ENCODE measurements at places on chromosomes 2 and 18. TPM values are rescaled to one million over a fixed set of nuclear protein-coding genes. Genes with fewer than 3 reads are reported as not detected.

DNA sequence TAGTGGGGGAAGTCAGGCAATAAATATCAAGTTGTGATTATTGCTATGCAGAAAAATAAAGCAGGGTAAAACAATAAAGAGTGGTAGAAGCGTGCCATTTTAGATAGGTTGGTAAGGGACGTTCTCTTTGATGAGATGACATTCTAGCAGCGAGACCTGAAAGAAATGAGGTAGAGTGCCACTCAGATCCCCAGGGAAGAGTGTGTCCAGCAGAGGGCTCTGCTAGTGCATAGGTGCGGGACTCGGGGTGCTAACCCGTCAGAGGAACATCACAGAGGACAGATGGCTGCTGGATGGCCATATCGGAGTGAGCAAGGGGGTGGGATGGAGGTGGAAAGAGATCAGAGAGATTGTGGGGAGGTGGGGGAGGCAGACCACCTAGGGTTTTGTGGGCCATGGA, 16.3 kb upstream of the GTF2A1L start:
- DNase-seq = peak; percentile 23

DNA sequence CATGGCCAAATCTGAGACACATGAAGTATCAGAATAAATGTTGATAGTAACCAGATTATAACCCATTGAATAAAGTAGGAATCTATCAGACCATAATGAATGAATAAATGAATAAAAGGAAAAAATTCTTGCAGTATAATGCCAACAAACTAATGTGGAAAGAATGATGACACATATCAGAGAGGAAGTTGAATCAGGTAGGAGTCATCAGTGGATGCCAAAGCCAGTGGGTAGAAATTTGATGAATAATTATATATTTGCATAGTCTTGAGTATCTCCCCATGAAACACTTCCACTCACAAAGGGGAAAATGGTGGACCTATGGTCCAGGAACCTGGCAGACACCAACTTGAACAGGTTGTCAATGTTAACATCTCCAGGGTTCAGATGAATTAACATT, 68.6 kb downstream of the GALNT3 start:
- peak; percentile 86 for DNase-seq

GRCh38 chr2:44805401-44806235, 135.9 kb upstream of the SIX3 start:
- DNase-seq = no peak

- no peak for DNase-seq
These were observed 7.2 kb upstream of the DCTN1 start for GRCh38 chr2:74387346-74387745.

TCF7L1 gene
- not detected for total RNA-seq

QPCT gene
- total RNA-seq = 21.6 TPM

Measured in A172 (cell line).